ENCODE measurements at places on chromosomes 16 and 17. TPM values are rescaled to one million over a fixed set of nuclear protein-coding genes. Genes with fewer than 3 reads are reported as not detected.

Gene TAC4
- total RNA-seq = not detected

Gene B3GNT9
- 14.1 TPM for total RNA-seq

Gene KRTAP2-3
- total RNA-seq = not detected

Gene KRT17
- total RNA-seq = not detected

Gene PROCA1
- total RNA-seq = 4.5 TPM

Gene CTRB2
- total RNA-seq = 26.7 TPM

Gene DNAI2
- total RNA-seq = 0.32 TPM

Gene MYO19
- total RNA-seq = 46.2 TPM

Gene LASP1
- total RNA-seq = 247 TPM

Gene SPATA22
- total RNA-seq = 0.32 TPM

Gene SLC13A5
- 0.52 TPM for total RNA-seq

Gene PLD6
- total RNA-seq = 6.4 TPM

Gene GP2
- total RNA-seq = 558 TPM

Gene NRN1L
- total RNA-seq = 1.2 TPM

Gene SPIRE2
- total RNA-seq = 19.9 TPM

Gene SNAI3
- total RNA-seq = 1.9 TPM

Gene SOX8
- 1.4 TPM for total RNA-seq

Gene WNT3
- total RNA-seq = 0.52 TPM

Gene ZACN
- not detected for total RNA-seq

Gene CHRNE
- total RNA-seq = 9.4 TPM

Gene ALOX15B
- total RNA-seq = 14.0 TPM

Gene TGFB1I1
- 85.5 TPM for total RNA-seq

Gene MFSD6L
- 2.9 TPM for total RNA-seq

Gene ESRP2
- 67.0 TPM for total RNA-seq

Gene SEPTIN12
- not detected for total RNA-seq

Gene SCARF1
- total RNA-seq = 13.2 TPM

Gene HYDIN
- total RNA-seq = 6.2 TPM

Gene FOXL1
- total RNA-seq = 8.2 TPM

Gene MYH10
- total RNA-seq = 104 TPM

Gene CDRT15L2
- total RNA-seq = not detected

Gene SLC52A1
- not detected for total RNA-seq

Gene SALL1
- 1.2 TPM for total RNA-seq

Gene SARM1
- total RNA-seq = 27.8 TPM

Gene ATXN1L
- total RNA-seq = 30.0 TPM

Gene EPOP
- 2.8 TPM for total RNA-seq

Gene PRR11
- total RNA-seq = 2.0 TPM

Gene CMTM2
- total RNA-seq = not detected

Gene HIRIP3
- 16.3 TPM for total RNA-seq

Gene C1QTNF8
- total RNA-seq = not detected

Gene PDIA2
- total RNA-seq = 1.3 TPM

Gene FNDC8
- total RNA-seq = not detected

Gene GNAO1
- 12.7 TPM for total RNA-seq

Gene RPL23
- total RNA-seq = 984 TPM

Gene MMP25
- 1.1 TPM for total RNA-seq

Gene CRISPLD2
- total RNA-seq = 117 TPM

Gene BORCS6
- total RNA-seq = 12.4 TPM

Gene HES7
- total RNA-seq = 0.78 TPM

Gene HIGD1B
- 7.2 TPM for total RNA-seq

Gene TCF25
- total RNA-seq = 175 TPM

Gene NPIPA3
- 2.3 TPM for total RNA-seq

Gene YPEL3
- 81.7 TPM for total RNA-seq

Gene SLC5A10
- total RNA-seq = not detected

Gene KCNJ2
- 2.5 TPM for total RNA-seq

Gene PPP1R1B
- total RNA-seq = 2.4 TPM

Gene CDK5RAP3
- 194 TPM for total RNA-seq

Gene TLCD2
- 6.5 TPM for total RNA-seq

Gene ABR
- total RNA-seq = 279 TPM
